IPS-NIHi11 (cell line): ENCODE measurements at places on chromosomes 6 and 20.

DNA sequence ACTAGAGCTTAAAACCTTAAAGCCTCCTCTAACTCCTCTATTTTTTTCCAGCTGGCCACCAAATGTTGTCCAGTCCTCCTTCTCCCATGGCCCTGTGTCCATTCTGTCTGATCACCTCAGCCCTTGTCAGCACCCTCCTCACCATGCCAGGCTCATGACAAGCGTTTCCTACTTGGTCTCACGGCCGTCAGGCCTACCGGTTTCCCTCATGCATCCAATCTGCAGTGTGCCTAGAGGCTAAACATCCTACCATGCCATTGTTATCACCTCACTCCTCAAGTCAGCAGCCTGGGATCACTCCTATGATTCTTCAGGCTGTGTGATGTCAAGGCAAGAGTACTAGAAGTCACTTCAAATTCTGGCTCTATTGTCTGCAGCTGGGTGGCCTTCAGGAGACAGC lies 9.6 kb upstream of the TJAP1 start:
- DNase-seq, result no peak

- DNase-seq, result no peak
Observed at GRCh38 chr6:119575721-119576120, 226.2 kb upstream of the MAN1A1 start.

DNA sequence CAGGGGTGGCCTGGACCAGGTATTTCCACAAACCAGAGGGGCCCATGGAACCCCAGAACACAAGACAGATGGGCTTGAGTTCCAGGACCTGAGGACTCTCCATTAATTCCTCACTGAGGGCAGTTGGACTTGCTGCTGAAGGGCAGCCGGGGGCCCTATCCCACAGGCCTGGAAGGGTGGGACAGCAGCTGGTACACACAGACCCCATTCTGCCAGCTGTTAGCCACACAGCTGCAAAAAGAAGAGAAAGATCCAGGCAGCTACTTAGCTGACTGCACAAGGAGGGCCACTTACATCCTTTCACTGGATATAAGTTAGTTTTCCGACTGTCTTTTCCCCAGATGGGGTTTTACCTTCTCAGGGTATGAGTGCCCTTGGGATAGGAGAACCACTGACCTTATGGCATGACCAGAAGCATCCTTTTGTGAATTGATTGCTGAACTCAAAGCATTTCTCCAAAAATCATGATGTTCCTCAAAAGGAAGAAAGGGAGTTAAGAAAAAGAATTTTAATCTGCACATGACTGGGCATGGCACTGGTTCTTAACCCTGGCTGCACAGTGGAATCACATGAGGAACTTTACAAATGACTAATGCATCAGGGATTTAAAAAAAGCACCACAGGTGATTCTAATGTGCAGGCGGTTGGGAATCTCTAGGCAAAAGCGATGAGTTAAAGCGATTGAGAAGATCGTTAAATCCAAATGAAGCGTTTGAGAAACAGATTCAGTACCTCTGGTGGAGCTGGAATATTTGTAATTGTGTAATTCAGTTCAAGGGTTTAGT lies 199.4 kb downstream of the TFAP2A start:
- no peak for DNase-seq

GRCh38 chr6:116485559-116486184 lies 24.5 kb downstream of the CALHM6 start:
- no peak for DNase-seq

DNA sequence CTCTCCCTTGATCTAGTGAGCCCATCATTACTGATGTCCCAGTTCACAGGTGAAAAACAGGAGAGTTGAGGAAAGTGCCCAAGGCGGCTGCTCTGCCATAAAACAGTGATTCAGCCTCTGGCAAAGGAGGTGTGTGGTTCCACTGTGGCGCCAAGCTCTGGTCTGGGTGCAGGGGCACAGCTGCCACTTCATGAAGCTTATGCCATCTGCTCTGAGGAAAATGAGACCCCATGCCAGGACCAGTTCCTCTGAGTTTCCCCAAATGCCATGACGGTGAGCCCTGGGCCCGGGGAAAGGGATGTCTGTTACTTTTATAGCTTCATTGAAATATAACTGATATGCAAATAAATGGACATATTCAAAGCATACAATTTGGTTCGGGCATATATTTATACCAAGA lies 33.7 kb upstream of the ZBP1 start:
- DNase-seq, result no peak

GRCh38 chr20:9053108-9053507 lies 15.8 kb upstream of the PLCB4 start:
- DNase-seq, result no peak

- DNase-seq, result no peak
Observed at GRCh38 chr20:49889001-49889934, 26.1 kb downstream of the SPATA2 start.

DNA sequence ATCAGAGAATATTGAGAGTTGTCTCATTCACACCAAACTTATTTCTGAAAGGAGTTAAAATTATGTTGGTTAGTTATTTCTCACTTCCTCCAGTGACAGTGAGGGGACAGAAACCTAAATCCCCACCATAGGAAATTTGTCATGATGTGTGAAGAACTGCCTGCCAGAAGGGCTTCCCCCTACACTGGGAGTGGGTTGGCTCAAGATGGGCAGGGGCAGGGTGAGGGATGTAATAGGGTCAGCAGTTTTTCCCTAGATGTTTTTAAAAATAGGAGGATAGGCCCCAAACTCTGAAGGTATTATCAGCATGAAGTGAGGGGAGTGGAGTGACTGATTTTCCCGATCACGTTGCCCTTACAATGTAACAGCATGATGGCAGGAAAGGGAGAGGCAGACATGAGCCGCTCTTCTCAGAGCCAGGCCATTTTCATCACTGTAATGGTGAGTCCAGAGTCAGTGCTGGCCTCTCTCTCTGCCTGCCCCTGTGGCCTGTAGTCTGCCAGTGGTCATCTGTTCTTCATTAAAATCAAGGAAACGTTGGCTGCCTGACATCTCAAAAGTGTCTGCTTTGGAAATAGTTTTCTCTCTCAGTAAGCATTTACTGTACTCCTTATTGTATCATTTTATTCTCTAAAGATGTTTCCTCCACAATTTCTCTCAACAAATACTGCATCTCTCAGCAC lies 59.8 kb upstream of the SYNJ2 start:
- no peak for DNase-seq

DNA sequence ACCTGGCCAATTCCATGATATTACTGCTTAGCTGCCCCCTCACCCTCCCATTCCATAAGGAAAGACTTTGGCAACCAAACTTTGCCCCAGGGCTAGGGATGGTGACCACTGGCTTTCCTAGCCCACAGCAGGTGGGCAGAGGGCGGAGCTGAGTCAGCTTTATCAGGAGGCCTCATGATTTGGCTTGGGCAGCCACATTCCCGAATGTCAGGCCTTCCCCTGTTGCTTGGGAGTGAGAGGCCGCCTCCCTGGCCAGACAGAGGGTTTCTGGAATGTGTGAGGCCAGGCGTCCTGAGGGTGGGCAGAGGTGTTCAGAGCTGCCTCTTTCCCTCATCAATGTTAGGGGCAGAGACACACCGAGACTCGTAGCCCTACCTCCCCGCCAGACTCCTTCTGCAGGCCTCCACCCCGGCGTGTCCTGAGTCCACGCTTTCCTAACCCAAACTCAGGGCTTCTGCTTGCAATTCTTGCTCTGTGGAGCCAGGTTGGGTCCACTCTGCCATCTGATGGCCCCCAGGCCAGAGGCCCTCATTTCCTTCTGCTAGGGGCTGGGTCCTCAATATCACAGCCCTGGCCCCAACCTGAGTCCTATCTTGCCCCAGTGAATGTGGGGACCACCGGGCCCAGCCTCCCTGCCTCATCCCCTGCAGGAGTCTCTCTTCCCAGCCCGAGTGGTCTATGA lies 19.3 kb downstream of the UQCC2 start:
- peak; percentile 64 for DNase-seq

GRCh38 chr6:54817236-54817635 lies 29.3 kb upstream of the FAM83B start:
- no peak for DNase-seq

GRCh38 chr6:52509281-52510212 lies 67.3 kb downstream of the TRAM2 start:
- DNase-seq, result no peak

- peak; percentile 73 for DNase-seq
Observed at GRCh38 chr6:112780498-112781096, 433.5 kb downstream of the RFPL4B start.

- no peak for DNase-seq
Observed at GRCh38 chr6:34527751-34528670, 28.1 kb downstream of the SPDEF start.
